ENCODE measurements at places on chromosomes 12 and 14.

DNA sequence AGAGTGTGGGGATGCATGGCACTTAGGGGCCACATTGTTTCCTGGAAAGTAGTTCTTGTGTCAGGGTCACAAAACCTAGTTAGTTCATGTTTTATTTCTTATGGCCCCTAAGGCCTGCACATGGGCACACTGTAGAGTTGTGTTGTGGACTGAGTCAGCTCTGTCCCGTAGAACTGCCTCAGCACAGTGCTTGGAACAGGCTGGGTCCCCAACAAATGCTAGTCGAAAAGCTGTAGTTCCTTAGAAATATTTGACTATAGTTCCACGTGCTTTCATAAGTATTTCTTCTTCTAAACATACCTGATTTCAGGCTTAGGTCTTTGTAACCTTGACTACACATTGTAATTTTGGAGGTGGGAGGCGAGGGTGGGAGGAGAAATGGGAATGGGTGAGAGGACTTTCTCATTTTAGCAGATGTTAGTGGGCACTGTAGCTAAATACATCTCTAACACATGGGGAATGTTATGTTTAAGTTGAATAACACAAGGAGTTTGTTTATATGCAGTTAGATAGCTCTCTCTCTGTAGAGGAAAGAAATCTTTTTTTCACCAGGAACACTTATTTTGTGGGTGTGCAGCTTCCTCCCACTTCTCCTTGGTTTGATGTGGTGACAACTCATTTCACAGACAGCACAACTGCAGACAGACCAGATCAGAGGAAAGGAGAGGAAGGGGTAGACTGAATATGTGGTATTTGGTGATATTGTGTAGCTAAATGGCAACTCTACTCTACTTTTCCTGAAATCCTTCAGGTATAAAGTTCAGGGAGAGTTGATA is 39.5 kb upstream of the DACT1 start:
- no peak for DNase-seq

- no peak for DNase-seq
These were observed 100.6 kb downstream of the DACT1 start for GRCh38 chr14:58738189-58738836.

DNA sequence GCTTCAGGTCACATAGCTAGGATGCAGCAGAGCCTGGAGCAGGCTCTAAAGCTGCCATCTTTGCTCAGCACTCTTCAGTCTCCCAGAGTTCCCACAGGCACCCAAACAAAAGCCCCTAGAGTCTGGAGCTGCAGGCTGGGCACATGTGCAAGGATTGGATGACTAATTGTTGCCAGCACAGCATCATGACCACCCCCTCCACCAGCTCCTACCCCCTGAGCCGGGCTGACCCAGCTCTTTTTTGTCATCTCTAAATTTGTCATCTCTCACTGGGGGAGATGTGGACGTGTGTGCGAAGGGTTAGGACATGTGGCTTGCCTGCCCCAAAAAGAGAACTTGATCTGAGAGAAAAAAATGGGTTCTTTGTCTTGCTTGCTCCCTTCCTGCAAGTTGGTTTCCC is 4.3 kb upstream of the MMP19 start:
- no peak for DNase-seq

- DNase-seq = no peak
These were observed 9.5 kb downstream of the BATF start for GRCh38 chr14:75531660-75532317.

- DNase-seq = no peak
These were observed 183.9 kb upstream of the BMP4 start for GRCh38 chr14:54140551-54140950.

DNA sequence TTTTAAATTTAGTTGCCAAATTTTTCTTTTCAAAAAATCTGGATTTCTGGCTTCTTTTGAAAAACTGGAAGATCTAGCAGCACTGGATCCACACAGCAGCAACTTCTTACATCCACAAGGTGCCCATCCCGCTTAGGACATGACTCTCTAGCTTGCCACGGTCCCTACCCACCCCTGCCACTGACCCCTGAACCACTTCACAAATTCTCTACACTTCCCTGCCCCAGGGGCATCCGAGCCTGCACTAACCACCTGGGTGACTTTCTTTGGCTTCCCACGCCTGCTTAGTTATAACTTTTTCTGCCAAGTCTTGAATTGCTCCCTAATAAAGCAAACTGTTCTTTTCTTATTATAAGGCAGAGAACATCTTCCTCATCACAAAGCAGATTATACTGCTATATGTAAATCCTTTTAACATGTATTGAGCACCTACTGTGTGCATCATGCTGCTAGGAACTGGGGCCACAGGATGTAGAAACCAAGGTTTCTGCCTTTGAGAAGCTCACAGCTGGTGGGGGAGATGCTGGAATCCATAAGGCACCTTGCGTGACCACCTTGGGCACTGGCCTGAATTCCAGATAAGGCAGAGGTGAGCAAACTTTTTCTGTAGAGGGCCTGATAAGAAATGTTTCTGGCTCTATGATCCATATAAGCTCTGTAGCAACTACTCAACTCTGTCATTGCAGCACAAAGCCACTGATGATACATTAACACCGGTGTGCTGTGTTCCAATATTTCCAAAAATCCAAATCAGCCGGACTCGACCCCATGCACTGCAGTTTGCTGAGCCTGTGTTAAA is 59.8 kb downstream of the ACTN1 start:
- no peak for DNase-seq

DNA sequence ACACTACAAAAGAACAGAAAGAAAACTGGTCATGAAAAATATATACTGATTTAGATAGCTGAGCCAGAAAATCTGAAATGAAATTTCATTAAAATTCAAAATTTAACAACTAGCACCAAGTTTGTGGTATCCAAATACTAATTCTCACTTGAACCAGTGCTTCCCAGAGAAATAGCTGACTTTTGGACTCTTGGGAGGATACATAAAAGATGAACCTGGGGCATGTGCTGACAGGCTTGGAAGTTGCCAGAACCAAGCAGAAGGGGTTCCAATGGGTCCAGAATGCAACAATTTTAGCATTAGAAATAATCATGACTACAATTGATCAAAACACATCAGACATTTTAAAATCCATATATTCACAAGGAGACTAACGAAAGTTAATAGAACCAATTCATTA is 175.0 kb downstream of the MDGA2 start:
- DNase-seq = no peak

- DNase-seq = no peak
These were observed 52.8 kb upstream of the CNOT2 start for GRCh38 chr12:70190262-70191010.

GRCh38 chr14:33737446-33737845 is 213.4 kb downstream of the EGLN3 start:
- no peak for DNase-seq

DNA sequence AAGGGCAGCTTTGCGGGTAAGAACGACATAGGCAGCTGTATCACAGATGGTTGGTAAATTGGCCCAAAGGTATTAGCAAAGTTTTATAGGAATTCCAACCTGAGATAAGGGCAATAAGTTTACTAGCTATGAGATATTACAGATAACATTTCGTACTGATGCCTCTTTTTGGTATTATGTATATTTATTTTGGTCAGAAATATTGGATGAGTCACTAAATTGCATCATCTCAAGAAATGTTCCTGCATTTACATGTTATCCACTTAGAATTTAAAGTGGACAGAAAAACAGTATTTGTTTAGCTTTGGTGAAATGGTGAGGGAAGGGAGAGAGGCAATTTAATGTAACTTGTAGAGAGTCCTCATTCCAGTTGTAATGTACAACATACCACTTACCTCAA is 65.1 kb upstream of the PZP start:
- no peak for DNase-seq

Data from activated CD4-positive, CD25-positive, alpha-beta regulatory T cell treated with anti-CD3 and anti-CD28 coated beads, Interleukin-2, amount 50 U/mL, for 16 hours (primary cell).